ENCODE measurements at places on chromosomes 12 and 14.

DNA sequence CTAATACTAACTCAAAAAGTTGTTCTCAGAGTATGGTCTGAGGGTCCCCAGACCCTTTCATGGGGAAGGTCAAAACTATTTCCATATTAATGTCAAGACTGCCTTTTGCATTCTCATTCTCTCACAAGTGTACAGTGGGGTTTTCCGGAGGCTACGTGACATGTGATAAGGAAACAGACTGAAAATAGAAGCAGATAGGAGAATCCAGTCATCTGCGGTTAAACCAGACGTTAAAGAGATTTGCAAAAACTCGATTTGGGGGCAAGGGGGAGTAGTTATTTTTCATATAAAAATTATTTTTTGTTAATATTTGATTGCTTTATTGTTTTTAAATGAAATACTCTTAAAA, 1.0 kb upstream of the NAP1L1 start:
- no peak for DNase-seq

DNA sequence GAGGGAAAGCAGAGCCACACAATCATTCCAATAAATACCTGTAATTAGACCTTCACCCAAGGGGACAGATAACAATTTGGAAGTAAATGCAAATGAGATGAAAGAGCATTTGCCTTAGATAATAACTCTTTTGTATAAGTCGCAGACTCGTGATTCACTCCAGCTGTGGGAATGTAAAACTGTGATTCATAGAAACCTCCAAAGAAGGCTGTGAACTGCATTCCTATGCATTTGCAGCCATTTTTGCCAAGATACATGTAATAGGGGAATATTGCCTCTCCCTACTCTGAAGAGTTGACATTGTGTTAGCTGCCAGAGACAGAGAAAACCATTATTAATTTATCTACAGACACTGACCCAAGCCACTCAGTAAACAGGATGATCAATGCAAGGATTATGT, 181.9 kb upstream of the ARHGAP5 start:
- DNase-seq = peak; percentile 59

- no peak for DNase-seq
Measured at GRCh38 chr12:96879301-96879700, 27.8 kb upstream of the NEDD1 start.

- DNase-seq = peak; percentile 43
Measured at GRCh38 chr12:29157486-29157946, 8.4 kb downstream of the FAR2 start.

DNA sequence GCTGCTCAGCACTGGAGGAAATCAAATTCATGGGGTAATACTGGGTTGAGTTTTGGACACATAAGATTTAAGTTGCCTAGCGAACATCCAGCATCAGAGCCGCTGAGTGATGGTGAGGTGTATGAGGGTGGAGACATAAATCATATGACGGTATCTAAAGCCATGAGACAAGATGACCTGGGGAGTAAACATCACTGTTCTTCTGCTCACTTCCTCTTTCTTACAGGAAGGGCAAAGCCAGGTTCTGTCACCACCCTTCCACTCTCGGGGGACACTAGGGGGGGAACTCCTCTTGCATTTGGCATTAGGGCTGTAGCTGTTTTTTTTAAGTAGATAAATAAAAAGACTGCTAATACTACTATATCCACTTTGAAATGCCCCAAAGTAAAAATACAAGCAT, 24.0 kb downstream of the PRDM4 start:
- DNase-seq = no peak

DNA sequence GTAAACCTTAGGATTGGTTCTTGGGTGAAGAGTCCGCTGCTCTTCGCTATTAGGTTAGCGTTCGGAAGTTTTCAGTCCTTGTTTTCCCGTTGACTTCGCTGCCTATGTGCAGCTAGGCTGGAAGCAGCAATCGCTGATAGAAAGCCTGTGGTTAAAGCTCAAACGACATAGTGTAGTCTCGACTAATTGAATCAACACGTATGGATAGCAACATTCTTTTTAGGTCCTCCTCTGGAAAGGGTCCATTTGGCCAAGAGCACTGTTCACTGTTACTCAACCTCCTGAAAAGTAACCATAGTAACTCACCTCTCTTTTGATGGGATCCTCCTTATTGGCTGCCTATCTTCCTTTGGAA, 355.5 kb downstream of the SNAPC1 start:
- DNase-seq = no peak

- no peak for DNase-seq
Measured at GRCh38 chr12:47026291-47026690, 53.1 kb upstream of the PCED1B start.

GRCh38 chr12:6423267-6424007, 21.3 kb upstream of the CD27 start:
- DNase-seq = peak; percentile 95

DNA sequence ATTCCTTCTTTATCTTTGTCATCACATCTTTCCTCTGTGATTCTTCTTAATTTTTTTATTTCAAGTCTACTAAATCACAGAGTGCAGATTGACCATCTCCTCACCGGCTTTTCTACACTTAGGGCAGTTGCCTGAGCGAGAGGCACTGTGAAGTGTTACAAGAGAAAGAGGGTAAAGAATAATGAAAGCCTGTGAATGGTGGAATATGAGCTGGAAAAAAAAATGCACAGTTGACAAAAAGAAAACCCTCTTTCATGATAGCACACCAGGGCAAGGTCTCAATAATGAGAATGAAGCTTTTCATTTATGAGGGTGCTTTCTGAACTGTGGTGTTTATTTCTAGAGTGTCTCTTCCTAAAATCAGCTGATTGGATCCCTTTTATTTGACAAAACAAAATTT, 106.2 kb upstream of the PDE3A start:
- DNase-seq = no peak

- peak; percentile 75 for DNase-seq
Measured at GRCh38 chr14:87049950-87050349, 943.0 kb downstream of the GALC start.

- no peak for DNase-seq
Measured at GRCh38 chr12:810671-811415, 58.5 kb downstream of the WNK1 start.

- peak; percentile 26 for DNase-seq
Measured at GRCh38 chr12:48936379-48936979, 11.2 kb upstream of the FKBP11 start.

DNA sequence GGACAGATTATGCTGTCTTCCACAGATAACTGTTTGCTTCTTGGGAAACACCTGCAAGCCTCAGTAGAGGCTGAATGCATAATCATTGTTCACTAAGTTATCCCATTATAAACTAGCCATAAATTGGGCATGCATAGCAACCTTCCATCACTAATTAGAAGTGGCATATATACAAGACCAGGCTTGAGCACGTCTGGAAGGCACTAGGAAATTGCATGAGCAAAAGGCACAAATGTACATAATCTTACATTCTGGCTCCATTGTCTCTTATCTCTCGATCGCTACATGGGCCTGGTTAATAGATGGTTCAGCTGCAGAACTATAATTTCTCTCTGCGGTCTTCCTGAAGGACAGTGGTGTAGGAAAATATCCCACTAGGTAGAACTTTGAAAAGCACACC, 679.2 kb downstream of the RPL10L start:
- no peak for DNase-seq

DNA sequence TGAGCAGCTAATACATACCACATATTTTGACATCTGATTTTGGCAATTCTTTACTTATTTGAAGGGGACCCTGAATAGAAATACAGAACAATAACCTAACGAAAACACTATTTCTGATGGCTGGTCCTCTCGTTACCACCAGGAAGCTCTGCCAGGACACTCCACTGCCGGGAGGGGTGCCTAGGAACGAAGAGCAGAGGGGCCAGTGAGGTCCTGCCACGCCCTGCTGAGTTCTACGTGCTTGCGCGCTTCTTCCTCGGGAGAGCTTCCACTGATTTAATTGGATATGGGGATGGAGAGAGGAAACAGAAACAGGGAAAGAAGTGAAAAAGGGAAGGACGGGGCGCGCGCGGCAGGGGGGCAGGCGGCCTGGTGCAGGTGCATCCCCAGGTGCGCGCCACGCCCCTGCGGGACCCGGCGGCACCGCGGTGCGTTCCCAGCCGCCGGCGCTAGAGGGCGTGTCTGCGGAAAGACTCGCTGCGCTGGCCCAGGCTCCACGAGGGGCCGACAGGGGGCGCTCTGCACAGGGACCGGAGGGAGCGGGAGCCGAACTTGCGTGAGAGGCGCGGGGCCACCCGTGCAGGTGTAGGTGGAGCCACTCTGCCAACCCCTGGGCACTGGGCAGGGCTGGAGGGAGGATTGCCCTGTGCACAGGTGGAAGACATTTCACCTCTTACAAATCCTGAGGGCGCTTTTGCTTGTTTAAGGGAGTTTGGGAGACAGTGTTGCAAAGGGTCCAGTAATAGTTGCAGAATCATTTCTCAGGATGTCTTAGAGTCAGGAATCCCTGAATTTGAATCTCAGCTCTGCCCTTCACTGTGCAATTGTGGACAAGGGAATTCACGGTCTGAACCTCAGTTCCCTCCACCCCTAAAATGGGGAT, 986.3 kb upstream of the TMEM132C start:
- DNase-seq = peak; percentile 36

DNA sequence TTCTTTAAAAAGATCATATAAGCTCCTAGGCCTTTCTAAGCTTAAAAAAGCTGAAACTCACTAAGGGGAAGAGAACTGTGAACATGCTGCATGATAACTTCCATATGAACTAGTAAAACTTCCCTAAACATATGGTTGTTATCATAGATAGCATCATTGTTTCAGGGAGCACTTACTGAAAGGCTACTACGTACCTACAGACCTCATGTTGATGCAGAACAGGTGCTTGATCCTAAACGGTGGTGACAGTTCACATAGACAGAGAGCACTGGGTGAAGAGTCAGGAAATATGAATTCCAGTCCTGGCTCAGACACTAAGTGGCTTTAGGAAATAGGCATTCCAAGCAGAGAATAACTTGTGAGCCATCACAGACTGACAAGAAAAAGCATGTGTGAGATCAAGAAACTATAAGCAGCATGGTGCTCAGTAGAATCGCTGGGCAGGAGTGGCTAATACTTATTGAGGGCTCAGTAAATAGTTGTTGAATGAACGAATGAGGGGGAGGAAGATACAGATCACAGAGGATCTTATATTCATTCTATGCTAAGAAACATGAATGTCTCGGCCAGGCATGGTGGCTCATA, 78.4 kb upstream of the NUDT4 start:
- DNase-seq = no peak

- peak; percentile 33 for DNase-seq
Measured at GRCh38 chr12:26791301-26791791, 41.6 kb downstream of the ITPR2 start.

GRCh38 chr14:104323551-104324175, 185.3 kb downstream of the KIF26A start:
- DNase-seq = no peak

DNA sequence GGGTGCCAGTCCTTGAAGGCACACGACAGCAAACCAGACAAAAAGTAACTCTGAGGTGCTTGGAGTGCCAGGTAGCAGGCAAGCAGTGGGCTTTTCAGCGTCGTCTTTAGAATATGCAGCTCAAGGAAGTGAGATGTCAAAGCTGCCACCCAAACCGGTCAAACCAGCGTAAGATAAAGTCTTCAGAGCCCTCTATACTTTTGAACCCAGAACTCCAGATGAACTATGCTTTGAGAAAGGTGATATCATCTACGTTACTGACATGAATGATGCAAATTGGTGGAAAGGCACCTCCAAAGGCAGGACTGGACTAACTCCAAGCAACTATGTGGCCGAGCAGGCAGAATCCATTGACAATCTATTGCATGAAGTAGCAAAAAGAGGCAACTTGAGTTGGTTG, 95.9 kb downstream of the TBX3 start:
- DNase-seq = no peak

DNA sequence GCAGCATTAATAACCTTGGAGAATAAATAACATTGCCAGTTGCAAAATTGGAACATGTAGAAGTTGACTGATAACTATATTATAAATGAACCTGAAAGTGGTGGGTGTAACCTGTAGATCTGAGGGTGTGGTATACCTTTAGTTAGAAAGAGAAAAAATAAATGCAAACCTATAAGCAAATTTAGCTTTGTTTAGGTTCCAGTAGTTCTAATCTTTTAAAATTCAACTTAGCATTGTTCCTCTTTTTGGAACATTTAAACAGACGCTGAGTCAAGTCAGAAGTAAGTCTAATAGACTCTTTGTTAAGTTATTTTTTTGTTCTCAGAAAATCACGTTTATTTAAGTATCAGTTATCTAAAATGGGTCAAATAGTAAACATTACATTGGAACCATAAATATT, 120.0 kb downstream of the DNAI7 start:
- no peak for DNase-seq

DNA sequence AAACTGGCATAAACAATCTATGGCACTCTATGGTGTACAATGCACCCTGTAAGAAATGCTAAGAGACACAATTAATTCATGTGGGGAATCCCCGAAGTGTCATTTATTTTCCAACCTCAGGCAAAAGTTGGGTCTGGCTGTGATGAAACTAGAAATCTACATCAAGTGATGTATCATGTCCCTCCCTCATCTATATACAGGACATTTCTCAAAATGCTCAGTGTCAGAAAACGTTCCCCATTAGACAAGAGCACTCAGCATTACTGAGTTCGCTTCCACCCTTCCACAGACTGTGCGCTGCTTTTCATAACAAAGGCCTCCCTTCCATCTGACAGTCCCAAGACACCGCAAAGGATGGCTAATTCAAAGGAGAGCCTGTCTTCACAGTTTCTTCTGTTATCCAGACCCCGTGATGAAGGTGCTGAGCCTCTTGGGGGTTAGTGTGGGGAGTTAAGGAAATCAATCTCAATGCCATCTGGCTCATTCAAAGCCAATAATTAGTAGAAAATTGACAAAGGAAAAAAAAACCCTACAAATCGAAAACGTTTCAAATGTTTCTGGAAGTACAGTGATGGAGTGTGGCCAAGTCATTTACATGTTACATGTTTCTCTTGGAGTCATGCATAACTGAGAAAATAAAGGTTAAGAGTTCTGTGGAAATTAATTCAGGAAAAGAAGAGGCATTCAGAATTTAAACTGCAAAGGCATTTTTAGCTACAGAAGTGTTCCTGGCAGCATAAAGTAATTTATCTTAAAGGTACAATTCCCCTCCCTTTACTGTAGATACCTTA, 7.5 kb downstream of the CCDC88C start:
- DNase-seq = no peak

GRCh38 chr14:50784683-50785456, 46.1 kb downstream of the NIN start:
- DNase-seq = no peak

DNA sequence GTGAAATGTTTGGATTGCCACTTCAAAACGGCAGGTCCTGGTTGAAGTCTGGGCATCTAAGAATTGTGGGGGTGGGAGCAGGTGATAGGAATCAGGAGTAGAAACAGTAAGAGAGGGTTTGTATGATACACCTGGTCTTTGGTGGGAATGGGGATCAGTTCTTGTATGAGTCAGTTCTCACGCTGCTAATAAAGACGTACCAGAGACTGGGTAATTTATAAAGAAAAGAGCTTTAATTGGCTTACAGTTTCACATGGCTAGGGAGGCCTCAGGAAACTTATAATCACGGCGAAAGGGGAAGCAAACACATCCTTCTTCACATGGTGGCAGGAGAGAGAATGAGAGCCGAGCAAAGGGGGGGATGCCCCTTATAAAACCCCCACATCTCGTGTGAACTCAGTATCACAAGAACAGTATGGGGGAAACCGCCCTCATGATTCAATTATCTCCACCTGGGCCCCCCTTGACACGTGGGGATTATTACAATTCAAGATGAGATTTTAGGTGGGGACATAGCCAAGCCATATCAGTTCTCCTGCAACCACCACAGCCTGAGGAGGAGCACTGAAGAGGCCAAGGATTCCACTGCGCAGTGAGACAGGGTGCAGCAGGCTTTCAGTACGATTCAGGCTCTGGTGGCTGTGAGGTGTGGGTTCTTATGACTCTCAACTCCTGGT, 52.1 kb downstream of the DRAM1 start:
- DNase-seq = no peak

GRCh38 chr14:76135722-76136121, 16.0 kb upstream of the GPATCH2L start:
- DNase-seq = no peak
